ENCODE measurements at places on chromosomes 2 and 18.

- no peak for DNase-seq
These were observed 245.5 kb upstream of the COPS8 start for GRCh38 chr2:236840215-236840614.

DNA sequence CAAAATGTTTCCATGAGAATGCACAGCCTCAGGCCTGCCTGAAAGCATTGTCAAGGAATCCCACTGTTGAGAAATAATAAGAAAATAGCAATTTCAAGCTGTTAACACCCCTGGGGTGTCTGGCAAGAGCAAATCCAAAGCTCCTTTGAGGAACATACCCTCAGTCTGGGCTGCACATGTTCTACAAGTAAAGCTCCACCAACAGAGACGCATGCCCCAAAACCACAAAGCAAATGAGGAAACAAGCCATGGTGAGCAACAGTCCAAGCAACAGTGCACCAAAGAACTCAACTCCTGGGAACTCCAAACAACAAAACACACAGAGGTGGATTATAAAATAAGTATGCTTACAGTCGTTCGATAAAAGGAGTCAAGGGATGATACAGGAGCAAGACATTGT, 40.3 kb downstream of the CYP27C1 start:
- no peak for DNase-seq

- DNase-seq: no peak
These were observed 32.8 kb downstream of the LPIN2 start for GRCh38 chr18:2979871-2980790.

DNA sequence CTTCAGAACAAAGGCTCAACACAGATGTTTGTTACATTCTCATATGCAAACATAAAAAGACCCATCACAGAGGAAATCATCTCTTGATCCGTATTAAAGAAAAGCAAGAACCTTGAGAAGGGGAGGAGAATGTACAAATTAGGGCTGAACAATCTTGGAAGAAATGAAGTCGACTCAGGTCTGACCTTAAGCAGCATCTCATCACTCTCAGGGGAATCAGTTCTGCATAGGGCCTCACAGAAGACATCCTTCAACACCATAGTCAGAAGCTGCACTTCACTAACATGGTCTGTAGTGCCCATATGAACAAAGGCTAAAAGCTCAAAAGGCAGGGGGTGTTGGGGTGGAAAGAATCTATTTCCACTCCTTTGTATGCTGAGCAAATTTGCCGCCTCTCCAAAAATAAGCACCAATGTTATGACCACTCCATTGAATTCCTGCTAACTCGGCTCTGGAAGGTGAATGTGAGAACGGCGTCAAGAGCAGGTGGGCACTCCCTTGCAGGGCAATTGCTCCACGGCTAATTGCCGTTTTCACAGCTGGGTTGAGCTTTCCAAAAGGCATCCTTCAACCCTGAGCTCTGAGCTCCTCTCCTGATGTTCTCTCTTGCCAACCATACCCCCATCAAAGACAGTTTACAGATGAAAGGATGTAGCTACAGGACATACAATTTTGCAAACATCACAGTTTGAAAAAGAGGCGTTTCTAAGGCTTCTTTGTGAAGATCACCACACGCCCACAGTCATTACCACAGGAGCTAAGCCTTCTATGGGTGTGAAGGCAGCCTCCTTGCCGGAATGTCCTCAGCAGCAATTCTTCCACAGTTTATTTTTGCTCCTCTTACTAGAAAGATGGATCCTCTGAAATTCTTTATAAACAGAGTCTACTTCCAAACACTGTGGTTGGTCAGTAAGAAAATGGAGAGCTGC, 10.0 kb downstream of the KLF7 start:
- no peak for DNase-seq

DNA sequence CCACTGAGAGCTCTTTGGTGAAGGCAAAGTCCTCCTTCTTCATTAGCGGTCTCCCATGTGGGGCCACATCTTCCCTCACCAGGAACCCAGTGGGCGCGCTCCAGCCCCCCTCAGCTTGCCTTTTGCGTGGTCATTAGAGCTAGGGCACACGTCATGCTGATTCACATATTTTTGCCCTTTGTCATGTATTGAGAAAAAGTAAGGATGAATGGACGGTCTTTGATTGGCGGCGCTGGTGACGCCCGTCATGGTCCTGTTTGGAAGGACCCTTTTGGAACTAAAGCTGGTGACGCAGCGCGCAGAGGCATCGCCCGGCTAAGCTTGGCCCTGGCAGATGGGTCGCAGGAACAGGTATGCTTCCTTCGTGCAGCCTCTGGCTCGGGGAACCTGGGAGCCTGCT, 3.1 kb downstream of the SLC14A1 start:
- DNase-seq: no peak

DNA sequence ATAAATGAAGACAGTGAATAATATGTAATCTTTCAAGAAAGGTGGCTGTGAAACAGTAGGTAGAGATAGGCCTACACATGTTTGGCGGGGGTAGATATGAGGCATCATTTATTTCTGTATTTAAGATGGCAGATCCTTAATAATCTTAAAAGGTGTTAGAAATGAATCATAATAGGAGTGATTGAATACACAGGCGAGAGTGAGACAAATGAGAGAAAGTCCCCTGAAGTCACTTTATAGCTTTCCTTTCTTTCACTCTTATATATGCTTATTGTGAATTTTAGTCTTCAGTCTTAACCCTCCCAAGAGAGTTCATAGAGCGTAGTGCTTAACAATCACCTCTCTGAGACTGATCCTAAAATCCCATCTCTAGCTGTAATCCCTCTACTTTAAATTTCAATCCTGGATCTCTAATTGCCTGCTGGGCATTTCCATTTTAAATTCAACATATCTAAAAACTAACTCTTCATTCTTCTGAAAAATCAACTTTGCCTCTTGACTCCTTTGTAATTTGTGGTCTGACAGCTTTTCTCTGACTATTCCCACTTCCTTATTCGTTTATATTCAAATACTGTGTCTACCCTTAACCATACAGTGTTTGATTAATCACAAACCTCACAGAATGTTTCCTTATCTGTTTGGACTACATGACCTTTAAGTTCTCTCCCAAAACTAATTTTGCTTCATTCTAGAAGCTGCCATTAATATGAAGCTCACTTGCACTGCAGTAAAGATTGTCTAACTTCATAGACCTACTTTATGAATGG, 463.7 kb upstream of the FSIP2 start:
- DNase-seq: no peak

- peak; percentile 28 for DNase-seq
These were observed 25.0 kb upstream of the RAPGEF4 start for GRCh38 chr2:172710584-172711047.

DNA sequence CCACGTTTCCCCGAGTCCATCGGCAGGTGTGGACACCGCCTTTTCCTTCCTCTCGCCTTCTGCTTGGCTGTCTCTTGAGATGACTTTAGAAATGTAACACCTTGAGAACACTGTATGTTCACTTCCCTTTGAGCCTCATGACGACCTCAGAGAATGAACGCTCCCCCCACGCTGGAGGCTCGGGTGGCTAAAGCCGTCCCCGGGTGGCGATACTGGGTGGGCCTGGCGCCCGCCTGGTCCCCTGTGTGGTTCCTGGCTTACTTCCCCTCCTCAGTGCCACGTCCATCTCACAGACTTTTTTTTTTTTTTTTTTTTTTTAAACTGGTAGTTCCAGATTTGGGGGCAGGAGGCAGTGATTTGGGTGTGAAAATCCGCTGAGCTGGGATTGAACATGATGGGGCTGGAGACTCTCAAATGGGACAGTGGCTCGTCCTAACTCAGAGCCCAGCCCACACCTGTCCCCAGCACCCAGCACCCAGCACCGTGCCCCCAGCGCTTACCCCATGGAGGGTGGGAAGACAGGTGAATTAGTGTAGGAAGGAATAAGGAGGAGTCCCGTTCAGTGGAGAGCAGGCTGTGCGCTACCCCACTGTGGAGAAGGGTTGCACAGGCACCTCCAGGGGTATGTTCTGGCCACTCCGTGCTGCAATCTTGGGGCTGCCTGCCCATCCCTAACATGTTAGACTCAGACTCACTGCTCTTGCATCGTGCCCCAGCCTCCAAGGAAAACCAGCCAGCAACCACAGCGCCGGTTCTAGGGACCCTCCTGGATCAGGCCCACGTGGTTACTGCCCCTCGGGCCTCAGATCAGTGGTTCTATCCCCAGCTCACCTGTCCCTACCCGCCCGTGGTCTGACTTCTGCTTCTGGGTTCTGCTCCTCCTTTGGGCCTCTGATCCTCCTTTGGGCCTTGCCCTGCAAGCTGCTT, 174.0 kb downstream of the ASB1 start:
- no peak for DNase-seq

DNA sequence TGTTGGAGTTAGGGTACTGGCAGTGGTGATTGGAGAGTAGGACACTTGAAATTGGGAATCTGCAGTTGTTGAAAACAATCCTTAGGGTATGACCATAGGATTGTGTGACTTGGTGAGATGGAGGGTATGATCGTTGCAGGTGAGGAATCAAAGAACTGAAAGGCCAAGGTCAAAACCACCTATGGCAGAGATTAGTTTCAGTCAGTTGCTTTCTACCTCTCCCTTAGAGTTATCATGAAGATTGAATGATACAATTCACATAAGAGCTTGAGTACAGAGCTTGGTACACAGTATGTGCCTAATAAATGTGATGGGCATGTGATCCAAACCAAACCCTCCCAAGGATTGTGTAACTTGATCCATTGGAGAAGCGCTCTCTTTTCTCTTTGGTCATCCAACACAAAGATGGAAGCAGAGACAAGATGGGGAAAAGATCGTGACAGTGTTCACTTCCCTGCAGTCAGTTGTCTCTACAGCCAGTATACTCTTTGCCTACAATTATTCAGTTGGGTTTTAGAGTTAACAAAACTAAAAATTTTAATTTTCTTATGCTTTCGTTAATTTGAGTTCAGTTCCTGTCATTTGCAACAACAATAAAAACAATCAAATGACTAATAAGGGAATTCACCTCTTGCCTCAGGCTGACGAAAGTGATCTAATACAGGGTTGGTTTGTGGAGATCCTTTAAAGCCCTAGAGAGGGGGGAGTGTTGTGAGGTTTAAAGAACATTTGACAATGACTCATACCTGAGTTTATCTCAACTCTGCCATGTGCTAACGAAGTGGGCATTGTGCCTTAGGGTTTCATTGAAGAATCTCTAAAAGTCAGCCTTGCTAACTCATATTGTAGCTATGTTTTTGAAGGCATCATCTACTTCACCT, 14.8 kb upstream of the SMAD2 start:
- no peak for DNase-seq

DNA sequence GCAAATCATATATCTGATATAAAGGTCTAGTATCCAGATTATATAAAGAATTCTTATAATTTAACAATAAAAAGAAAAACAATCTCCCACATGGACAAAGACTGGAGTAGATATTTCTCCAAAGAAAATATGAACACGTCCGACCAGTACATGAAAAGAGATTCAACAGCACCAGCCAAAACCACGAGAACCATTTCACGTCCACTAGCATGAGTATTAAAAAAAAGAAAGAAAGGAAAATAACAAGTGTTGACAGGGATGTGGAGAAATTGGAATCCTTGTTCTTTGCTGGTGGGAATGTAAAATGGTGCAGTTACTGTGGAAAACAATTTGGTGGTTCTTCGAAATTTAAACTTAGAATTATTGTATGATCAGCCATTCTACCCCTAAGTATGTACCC, 432.7 kb upstream of the TRIB2 start:
- no peak for DNase-seq

- no peak for DNase-seq
These were observed 72.0 kb upstream of the ZCCHC2 start for GRCh38 chr18:62450546-62451410.

- DNase-seq: no peak
These were observed 9.3 kb upstream of the FHL2 start for GRCh38 chr2:105407946-105408743.

DNA sequence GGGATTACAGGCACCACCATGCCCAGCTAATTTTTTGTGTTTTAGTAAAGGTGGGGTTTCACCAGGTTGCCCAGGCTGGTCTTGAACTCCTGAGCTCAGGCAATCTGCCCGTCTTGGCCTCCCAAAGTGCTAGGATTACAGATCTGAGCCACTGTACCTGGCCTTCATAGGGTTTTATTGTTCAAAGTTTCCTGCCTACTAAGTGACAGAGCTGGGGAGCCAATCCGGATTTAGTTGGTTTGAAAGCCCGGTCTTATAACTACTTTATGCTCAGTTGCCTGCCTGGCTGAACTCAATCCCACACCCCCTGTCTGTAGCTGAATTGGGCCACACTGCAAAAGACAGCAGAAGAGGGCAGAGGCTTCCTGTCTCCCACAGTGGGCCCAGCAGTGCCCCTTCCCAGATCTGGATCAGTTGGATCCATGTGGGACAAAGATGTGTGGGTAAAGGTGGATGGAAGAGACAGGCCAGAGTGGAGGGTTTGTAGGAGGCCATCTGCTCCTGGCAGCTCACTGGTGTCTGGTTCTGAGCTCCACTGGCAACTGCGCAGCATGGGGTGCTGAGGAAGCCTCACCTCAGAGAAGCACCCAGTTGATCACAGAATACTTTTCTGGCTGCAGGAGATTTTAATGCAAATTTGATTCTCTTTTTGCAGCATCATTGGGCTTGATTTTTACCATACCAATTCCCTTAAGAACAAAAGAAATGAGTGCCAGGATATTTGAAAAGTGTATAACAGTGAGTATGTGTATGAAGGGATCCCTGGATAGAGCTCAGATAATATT, 144.9 kb downstream of the DDX1 start:
- no peak for DNase-seq

Data from NCI-H1048 (cell line).